ENCODE measurements at places on chromosomes 13 and 19. TPM values are rescaled to one million over a fixed set of nuclear protein-coding genes. Genes with fewer than 3 reads are reported as not detected.
A peak's percentile ranks its signal among the peaks of the same experiment; 100 is the strongest.

GRCh38 chr13:52665325-52665724 is 12.7 kb downstream of the SUGT1 start:
- DNase-seq, result no peak

DNA sequence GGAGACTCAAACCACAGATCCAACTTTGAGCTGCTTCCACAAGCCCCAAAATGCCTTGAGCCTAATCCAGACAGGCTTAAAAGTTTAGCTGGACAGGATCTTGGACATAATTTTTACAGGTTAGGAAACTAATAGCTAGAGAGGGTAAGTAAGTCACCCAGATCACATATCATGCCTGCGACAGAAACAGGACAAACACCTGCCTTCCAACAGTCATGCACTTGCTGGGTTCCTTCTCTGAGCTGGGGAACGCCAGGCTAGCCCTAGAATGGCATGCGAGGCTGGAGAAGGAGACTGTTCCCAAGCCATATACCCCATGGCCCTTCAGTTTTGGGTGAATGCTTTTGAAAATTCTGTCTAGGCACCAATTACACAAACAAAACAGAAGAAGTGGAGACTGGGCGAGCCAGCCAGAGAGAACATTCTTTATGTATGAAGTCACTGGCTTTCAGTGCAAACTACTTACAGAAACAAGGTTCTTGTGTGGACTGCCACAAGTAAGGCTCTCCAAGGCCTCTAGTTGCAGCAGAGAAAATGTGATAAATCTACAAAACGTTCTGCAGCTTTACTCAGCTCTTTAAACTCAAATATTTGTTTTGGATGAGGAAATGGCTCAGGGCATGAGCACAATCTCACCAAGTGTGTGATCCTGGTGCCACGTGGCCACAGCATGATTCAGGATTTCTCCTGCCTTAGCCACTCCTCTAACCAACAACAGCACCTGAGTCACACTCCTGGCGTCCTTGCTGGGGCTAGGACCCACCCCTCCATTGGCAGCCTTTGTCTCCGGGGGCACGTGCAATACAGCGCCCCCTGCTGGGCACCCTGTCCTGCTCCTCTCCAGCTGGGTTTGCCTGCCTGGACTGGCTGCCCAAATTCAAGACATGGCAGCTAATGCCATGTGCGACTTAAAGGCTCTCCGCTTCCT is 73.4 kb upstream of the UBL3 start:
- peak; percentile 77 for DNase-seq

The SHISA7 gene
- polyA plus RNA-seq, result 0.16 TPM

The CAMSAP3 gene
- 19.7 TPM for polyA plus RNA-seq

GRCh38 chr13:60583911-60584753 is 187.1 kb downstream of the TDRD3 start:
- no peak for DNase-seq

The LGALS7 gene
- 1.9 TPM for polyA plus RNA-seq

Measured in right lung (tissue), 10 donors.